ENCODE measurements at places on chromosomes 5 and 9.

DNA sequence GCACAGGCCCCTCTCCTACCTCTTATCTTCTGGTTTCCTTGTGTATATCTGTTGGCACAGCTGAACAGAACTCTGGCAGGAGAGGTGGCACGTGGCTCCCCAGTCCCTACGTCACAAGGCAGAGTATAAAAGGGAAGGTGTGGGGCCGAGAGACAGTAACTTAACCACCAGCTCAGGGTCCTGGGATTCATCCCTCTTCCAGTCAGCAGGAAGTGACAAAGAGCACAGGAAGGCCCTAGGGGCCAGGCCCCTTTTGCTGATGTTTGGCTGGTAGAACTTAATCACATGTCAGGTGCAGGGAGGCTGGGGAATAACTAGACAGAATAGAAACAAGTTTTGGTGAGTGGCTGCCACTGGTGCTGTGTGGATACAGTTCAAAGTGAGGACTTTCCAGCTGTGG lies 4.5 kb upstream of the ICE1 start:
- peaks cover 20% of the 10 kb centered on the region for H3K4me1 ChIP-seq
- no peak for DNase-seq
- H3K4me3 ChIP-seq, result no peak overlapping the region
- H3K27ac ChIP-seq, result no peak overlapping the region

GRCh38 chr5:180194410-180195345 lies 14.3 kb downstream of the RASGEF1C start:
- H3K36me3 ChIP-seq, result no peaks in the 10 kb centered on the region
- H3K27me3 ChIP-seq, result peaks cover 17% of the 10 kb centered on the region
- H3K4me3 ChIP-seq, result no peak overlapping the region
- H3K27ac ChIP-seq, result no peak overlapping the region

GRCh38 chr9:132945186-132946130 lies 1.0 kb upstream of the TSC1 start:
- no peak for DNase-seq
- peaks cover 22% of the 10 kb centered on the region for H3K4me1 ChIP-seq
- H3K36me3 ChIP-seq, result no peaks in the 10 kb centered on the region

DNA sequence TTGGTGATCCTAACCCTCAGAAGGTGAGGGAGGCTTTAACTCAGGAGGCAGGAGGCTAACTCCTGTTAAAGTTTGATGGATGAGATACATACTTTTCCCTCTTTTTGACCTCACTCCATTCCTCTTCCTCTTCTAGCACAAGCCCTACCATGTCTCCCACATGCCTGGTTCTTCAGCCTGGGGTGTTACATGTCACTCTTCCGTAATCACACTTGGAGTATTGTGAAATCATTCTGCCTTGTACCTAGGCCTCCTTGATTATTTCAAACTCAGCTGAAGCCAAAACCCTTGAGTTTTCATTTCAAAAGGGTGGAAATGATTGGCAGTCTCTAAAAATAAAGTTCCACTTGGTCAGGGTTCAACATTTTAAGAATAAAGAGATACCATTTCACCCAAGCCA lies 1.8 kb downstream of the PLAC8L1 start:
- no peaks in the 10 kb centered on the region for H3K4me1 ChIP-seq
- H3K27ac ChIP-seq, result no peak overlapping the region
- no peak overlapping the region for H3K4me3 ChIP-seq
- no peaks in the 10 kb centered on the region for H3K36me3 ChIP-seq
- no peaks in the 10 kb centered on the region for H3K27me3 ChIP-seq

DNA sequence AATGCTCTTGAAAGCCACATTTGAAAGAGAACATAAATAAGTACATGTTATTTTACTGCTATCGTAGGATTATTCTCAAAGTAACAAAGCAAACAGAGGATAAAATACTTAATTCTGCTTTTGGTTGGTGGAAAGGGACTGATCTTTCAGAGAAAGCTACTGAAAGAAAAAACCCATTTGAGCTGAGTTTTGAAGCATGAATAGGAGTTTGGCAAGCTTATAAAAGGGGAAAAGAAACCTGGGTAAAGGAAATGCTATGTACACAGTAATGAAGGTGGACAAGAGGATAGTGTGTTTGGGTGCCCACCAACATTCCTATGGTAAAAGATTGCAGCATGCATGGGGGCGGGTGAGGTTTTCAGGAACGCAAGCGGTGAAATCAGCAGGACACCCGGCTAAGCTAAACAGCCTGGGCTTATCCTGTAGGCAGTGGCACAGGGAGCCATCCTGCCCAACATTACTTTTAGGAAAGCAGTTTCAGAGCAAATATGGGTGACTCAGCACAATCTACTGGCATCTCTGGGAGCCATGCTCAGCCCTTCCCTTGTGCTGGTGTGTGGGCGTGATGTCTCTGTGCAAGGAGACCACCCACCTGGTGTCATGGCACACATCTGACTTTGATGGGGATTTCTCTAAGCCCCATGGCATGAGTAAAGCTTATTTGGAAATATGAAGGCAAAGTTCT lies 673.9 kb upstream of the KLF4 start:
- no peaks in the 10 kb centered on the region for H3K27me3 ChIP-seq
- no peak overlapping the region for H3K27ac ChIP-seq
- DNase-seq, result no peak
- no peaks in the 10 kb centered on the region for H3K36me3 ChIP-seq
- no peak overlapping the region for H3K4me3 ChIP-seq
- H3K4me1 ChIP-seq, result peaks cover 10% of the 10 kb centered on the region

GRCh38 chr5:141095263-141095641 lies 837 bp downstream of the PCDHB2 start:
- H3K36me3 ChIP-seq, result no peaks in the 10 kb centered on the region
- H3K4me3 ChIP-seq, result no peak overlapping the region
- H3K27me3 ChIP-seq, result no peaks in the 10 kb centered on the region
- no peaks in the 10 kb centered on the region for H3K4me1 ChIP-seq

- H3K27me3 ChIP-seq, result no peaks in the 10 kb centered on the region
- H3K4me3 ChIP-seq, result no peak overlapping the region
- H3K27ac ChIP-seq, result no peak overlapping the region
- DNase-seq, result no peak
- no peaks in the 10 kb centered on the region for H3K4me1 ChIP-seq
Observed at GRCh38 chr5:79508354-79508753, 5.6 kb downstream of the HOMER1 start.

DNA sequence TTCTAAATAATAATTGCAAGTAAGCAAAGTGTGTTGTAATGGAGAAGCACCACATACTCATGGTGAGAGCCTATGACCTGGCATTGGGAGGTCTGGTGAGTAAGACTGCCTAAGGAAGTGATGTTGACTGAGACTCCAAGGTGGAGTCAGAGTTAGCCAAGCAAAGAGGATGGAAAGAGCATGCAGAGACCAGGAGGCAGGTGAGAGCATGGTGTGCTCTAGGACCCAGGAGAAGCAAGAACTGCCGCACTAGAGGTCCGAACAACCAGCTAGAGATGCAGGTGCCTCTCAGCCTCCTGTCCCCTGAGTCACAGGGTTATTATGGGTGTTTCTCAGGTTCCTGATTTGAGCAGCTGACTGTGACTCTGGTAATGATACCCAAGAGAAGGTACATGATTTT lies 27.3 kb downstream of the ANP32B start:
- no peaks in the 10 kb centered on the region for H3K27me3 ChIP-seq
- H3K4me3 ChIP-seq, result no peak overlapping the region
- H3K36me3 ChIP-seq, result peaks cover 100% of the 10 kb centered on the region
- H3K27ac ChIP-seq, result no peak overlapping the region
- no peak for DNase-seq

GRCh38 chr5:133662578-133662977 lies 50.2 kb upstream of the FSTL4 start:
- no peaks in the 10 kb centered on the region for H3K4me1 ChIP-seq
- H3K4me3 ChIP-seq, result no peak overlapping the region
- no peaks in the 10 kb centered on the region for H3K36me3 ChIP-seq
- no peak overlapping the region for H3K27ac ChIP-seq
- H3K27me3 ChIP-seq, result no peaks in the 10 kb centered on the region
- DNase-seq, result no peak

- H3K27ac ChIP-seq, result no peak overlapping the region
- H3K4me3 ChIP-seq, result no peak overlapping the region
- H3K36me3 ChIP-seq, result no peaks in the 10 kb centered on the region
- H3K27me3 ChIP-seq, result no peaks in the 10 kb centered on the region
- no peak for DNase-seq
Observed at GRCh38 chr9:88256216-88256615, 117.9 kb upstream of the SPATA31C2 start.

- H3K27me3 ChIP-seq, result no peaks in the 10 kb centered on the region
- no peak for DNase-seq
- H3K27ac ChIP-seq, result no peak overlapping the region
Observed at GRCh38 chr5:97193355-97193688, 10.3 kb upstream of the RIOK2 start.
